ENCODE measurements at places on chromosomes 4 and X.

DNA sequence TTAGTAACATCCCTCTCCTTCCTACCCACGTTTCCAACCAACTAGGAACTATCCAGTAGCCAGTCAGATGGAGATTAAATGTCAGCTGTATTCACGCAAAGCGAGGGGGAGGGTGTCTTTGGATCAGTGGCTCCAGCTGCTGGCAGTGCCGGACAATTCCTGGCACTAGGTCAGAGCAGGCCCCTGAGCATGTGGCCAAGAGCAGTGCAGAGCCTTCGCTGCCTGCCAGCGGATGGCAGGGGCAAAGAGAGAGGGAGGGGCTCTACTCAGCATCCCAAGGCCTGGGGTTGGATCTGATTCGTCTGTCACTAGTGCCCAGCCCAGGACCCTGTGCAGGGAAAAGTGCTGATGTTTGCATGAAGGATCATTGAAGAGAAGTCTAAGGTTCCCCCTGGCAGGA lies 28.7 kb upstream of the JAKMIP1 start:
- no peak for DNase-seq

DNA sequence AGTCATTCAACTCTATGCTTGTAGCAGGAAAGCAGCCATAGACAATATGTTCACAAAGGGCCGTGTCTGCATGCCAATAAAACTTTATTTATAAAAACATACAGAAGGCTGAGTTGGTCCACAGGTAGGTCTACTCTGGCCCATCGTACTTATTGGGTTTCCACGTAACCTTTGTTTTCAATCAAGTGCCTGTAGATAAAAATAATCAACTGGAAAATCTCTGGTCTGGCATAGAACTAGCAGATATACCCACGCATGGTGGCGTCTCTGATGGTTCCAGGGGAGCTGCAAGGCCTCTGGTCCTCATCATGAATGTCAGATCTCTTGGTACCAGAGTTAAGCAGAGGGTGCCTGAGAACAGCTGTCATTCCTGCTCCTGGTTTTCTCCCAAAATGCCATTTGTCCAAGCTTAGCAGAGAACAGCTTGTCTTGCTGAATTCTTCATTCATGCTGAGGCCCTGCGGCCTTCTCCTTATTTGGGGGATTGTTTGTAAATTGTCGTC lies 31.4 kb upstream of the JAKMIP1 start:
- DNase-seq = no peak

DNA sequence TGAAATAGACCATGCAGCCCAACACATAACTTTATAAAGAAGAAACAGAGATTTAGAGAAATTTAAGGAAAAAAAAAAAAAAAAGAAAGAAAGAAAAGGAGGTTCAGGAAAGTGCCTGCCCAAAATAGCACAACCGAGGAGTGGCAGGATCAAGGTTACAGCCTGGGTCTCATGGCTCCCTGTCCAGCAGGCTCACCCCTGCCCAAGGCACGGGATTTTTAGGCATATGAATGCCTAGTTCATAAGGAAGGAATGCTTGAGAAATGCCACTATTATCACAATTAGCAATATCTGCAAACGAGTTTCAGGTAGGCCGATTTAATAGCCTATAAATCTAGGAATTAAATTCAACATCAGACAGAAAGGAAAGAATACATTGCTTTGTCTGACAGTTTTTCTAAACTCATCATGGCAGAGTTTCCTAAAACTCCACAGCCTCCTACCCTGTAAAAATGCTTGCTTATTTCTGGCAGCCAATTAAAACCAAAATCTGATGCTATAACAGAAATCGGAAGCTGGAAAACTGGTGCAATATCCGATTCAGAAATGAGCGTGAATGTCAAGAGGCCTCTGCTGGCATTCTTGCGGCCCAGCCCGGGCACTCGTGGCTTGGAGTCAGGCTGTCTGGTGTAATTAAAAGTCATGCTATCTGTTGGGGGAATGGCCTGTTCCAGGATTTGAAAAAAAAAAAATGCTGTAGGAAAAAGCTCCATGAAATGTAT lies 63.5 kb downstream of the GEMIN8 start:
- DNase-seq = no peak

- no peak for DNase-seq
Measured at GRCh38 chrX:41733939-41734338, 10.0 kb downstream of the GPR82 start.

DNA sequence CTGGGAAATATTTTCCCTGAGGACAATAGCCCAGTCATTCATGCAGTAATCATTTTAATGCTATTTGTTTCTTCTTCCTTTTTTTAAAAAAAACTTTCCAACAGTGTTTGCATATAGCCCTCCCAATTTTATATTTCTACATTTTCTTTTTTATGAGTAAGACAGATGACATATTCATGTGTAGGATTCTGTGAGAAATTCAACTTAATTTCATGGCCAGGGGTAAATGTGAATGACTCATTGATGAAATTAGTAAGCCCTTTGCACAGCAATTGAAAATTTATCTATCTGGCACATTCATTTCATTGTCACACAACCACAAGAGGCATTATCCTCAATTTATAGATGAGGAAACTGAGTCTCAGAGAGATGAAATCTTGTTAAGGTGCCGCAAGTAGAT lies 13.7 kb upstream of the SMIM20 start:
- no peak for DNase-seq

Data from SW 1271 (cell line).